CD4-positive, alpha-beta T cell treated with Interleukin-17A for 4 hours (primary cell): ENCODE measurements at places on chromosomes 6 and 20.

- DNase-seq, result no peak
These were observed 24.0 kb upstream of the SERINC1 start for GRCh38 chr6:122495612-122496011.

DNA sequence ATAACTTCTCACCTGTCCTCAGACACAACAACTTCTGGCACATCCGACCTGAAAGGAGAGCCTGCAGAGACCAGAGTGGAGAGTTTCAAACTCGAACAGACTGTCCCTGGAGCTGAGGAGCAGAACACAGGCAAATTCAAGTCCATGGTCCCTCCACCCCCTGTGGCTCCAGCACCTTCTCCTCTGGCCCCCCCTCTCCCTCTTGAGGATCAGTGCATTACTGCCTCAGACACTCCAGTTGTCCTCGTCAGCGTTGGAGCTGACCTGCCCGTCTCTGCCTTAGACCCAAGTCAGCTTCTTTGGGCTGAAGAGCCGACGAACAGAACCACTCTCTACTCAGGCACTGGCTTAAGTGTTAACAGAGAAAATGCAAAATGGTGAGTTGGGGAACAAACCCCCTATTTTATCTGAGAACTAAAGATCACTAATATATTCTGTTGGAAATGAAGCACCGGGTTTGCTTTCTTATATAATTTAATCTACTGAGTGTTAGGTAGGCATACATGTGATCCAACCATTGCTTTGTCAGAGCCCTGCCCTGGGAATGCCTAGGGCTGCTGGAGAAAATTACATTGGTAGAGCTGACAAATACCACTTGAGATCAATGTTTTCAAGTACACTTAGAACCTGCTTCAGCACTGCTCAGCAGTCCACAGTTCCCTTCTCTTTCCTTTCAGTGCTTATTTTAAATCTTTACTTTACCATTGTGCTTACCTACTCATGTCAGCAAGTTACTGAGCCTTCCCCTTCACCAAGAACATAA is 77.5 kb upstream of the LTV1 start:
- DNase-seq, result no peak

DNA sequence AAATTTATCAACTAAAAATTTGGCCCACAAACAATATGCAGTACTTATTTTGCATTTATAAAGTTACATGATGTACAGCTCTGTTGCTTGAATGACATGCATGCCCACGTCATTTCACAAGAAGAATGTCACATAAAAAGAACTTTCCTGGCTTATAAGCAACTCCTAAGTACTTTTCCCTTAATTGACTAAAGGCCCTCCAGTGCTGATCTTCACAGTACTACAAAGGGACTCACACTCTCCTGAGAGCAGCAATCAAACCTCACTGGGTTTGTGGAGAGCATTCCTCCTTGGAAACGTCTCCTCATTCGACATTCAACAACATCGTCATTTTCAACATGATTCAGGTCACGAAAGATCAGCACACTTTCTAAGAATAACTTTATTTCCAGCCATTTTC is 111.1 kb downstream of the IPCEF1 start:
- DNase-seq, result no peak

- DNase-seq, result no peak
These were observed 34.2 kb downstream of the PKHD1 start for GRCh38 chr6:52053038-52053695.

GRCh38 chr6:169023161-169023874 is 230.3 kb downstream of the THBS2 start:
- DNase-seq, result no peak
